ENCODE measurements at places on chromosomes 3 and 15. TPM values are rescaled to one million over a fixed set of nuclear protein-coding genes. Genes with fewer than 3 reads are reported as not detected.

IQCF6 gene
- total RNA-seq: not detected

BTD gene
- total RNA-seq: 18.7 TPM

SNURF gene
- 9.4 TPM for total RNA-seq

CELF6 gene
- total RNA-seq: not detected

CHRD gene
- total RNA-seq: 0.53 TPM

SEMA6D gene
- total RNA-seq: 22.5 TPM

PLA2G4D gene
- not detected for total RNA-seq

DNA sequence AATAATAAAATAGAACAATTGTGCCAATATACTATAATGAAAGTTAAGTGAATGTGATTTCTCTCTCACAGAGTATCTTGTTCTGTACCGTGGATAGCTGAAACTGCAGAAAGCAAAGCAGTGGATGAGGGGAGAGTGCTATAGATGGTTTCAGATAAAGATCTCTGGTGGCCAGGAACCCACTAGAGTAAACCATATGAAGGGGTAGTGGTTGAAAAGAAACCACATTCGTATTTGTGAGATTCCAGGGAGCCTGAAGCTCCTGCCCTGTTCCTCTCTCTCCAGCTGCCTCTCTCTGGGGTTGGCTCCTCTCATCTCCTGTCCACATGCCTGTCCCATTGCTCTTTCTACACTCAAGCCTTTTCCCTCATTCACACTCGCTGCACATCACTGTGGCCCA lies 8.9 kb downstream of the ABHD17C start:
- DNase-seq: no peak

GRCh38 chr15:101172501-101173071 lies 79.3 kb downstream of the CHSY1 start:
- DNase-seq: no peak

GRCh38 chr15:71118881-71119632 lies 3.8 kb downstream of the THSD4 start:
- no peak for DNase-seq

DNA sequence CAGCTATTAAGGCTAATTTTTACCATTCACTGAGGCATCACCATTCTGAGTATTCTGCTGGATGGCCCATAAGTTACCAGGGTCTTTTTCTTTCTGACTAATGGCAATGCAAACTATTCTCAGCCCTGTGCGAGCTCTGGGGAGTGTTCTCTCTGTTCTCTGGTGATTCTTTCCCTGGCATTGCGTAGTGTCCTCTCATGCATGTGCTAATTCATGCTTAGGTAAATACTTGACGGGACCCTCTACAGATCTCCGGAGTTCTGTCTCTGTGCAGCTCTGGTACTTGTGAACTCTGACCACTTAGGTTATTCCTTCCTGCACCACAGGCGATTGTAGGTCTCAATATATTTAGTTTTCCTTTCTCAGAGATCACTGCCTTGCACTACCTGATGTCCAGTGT lies 34.8 kb downstream of the UBE2E1 start:
- DNase-seq: no peak

DNA sequence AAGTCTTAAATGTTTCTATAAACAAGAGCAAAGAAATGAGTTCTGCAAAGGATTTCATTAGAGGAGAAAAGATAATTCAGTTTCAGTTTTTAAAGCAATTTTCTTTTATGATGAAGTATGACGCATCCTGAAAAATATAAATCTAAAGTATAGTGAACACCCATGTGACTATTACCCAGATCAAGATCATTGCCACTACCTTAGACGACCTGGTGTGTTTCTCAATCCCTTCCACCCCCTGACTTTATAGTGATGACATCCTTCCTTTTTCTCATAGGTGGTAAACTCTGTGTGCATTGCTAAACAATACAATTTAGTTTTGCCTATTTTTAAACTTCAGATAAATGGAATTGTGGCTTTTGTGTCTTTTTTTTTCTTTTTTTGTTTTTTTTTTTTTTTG lies 8.4 kb downstream of the STT3B start:
- DNase-seq: no peak

DNA sequence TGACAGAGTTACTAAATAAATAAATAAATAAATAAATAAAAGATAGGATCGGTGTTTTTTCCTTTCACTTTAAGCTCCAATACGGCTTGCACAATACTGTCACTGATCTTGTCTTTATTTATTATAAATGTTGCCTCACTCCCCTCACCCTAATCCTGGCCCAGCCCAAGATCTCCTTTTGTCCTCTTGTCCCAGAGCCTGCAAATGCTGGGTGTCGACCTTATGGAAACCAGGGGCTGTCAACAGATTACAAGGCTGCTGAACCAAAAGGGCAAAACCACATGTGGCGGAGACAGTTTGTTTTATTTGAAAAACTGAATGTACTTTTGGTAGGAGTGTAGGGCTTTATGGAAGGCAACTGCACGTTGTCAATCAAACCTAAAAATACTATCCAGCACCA lies 75.9 kb downstream of the RFTN1 start:
- DNase-seq: no peak

DNA sequence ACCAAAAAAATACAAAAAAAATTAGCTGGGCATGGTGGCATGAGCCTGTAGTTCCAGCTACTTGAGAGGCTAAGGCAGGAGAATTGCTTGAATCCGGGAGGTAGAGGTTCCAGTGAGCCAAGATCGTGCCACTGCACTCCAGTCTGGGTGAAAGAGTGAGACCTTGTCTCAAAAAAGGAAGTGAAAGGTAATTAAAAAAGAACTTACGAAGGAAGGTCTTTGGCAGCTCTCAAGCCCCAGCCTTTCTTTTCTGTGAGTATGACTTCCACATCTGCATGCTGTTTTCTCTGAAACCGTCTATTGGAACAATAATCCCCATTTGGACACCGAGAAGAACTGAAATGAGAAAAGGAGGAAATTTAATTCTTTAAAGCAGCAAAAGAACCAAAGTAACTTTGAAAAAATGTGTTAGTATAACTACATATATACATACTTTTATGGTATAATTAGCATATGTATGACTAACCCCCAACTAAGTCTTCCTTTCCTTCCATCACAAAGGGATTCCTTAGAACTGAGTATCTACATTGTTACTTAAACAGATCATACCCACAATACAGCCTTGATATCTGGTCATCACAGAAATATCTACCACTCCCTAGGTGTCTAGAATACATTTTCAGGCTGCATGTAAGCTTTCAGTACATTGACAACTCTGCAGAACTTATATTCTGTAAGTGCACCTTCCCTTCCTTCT lies 50.1 kb downstream of the SETD2 start:
- DNase-seq: no peak

GRCh38 chr3:197811343-197811742 lies 20.3 kb downstream of the LRCH3 start:
- no peak for DNase-seq

GRCh38 chr3:113213896-113214587 lies 2.7 kb downstream of the BOC start:
- no peak for DNase-seq

DNA sequence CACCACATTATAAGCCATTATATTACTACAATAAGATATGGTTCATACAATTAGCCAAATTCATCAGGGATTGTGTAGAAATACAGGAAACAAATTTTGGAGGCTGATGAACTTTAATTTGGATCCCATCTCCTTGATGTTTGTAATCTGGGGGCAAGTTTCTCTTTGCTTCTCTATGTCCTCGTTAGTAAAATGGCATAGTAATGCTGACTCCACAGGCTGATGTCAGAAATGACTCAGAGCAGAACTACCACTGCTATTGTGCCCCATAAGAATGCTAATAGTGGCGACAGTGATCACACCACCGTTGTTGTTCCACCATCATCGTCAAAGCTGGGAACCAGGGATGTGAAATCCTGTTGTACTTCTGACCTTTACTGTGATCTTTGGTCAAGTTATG lies 722.3 kb upstream of the LMCD1 start:
- no peak for DNase-seq

DNA sequence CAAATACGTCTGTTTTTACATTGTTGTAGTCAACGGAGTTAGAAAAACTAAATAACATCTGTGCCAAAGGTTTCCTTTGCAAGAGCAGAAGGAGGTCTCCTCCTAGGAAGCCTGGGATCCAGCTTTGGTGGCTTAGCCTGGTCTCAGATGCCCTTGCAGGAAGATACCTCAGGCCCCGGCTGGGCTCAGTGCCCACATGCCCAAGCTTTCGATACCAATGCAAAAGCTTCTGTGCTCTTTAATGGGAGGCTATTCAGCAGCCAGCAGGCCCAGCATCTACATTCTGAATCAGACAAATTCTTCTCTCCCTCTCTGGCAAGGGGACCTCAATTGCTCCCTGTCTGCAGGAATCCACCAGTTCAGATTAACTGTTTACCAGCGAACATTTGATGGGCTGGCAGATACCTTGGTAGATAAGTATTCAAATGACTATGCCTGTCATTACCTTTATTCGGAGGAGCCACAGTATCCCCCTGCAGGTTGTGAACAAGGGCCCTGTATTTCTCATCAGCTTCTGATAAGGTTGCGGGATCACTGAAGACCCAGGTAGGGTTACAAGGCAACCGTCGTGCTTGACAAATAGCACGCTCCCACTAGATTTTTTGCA lies 180.1 kb upstream of the KBTBD8 start:
- no peak for DNase-seq

GRCh38 chr3:32146746-32147211 lies 40.4 kb downstream of the GPD1L start:
- DNase-seq: peak; percentile 44

GRCh38 chr3:155737844-155738460 lies 6.9 kb downstream of the PLCH1 start:
- DNase-seq: no peak

- no peak for DNase-seq
Observed at GRCh38 chr15:99090011-99090699, 14.7 kb upstream of the SYNM start.

DNA sequence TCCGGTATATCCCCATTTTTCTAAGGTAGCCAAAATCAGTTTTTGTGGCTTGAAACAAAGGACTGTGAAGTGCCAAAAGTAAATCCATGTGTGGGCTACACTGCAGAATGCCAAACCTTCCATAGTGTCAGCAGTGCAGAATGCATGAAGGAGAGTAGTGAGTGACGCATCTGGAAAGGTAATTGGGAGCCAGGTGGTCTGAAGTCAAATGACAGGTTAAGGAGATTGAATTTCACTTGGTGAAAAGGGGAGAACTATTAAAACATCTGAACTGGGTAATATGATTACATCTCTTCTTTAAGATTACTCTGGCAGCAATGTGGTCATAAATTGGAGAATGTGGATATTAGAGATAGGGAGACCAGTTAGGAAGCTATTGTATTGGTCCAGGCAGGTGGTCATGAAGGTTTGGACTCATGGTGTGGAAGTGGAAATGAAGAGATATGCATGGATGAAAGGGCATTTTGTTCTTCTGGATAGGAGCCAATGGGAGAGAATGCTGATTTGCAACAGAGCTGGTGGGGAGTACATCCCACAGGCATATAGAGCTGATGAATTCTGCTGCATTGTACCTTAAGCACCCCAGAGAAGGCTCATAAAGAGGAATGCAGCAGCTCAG lies 118.2 kb downstream of the ECT2 start:
- no peak for DNase-seq

GRCh38 chr3:138547342-138547975 lies 46.6 kb downstream of the CEP70 start:
- no peak for DNase-seq

DNA sequence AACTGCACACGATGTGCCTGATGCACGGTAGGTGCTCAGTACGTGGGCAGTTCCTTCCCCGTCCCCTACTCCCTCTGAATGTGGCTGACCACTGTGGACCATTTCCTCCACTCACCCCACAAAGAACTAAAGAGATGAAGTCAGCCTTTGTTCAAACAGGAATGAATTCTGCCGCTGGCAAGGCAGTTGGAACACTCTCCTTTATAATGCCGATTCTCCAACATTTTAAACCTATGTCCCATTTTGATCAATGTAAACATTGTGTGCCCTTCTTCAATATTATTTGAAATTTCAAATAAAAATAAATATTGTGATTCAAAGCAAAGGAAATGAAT lies 57.5 kb upstream of the MEF2A start:
- DNase-seq: no peak

- DNase-seq: peak; percentile 56
Observed at GRCh38 chr15:101657968-101658784, 6.0 kb upstream of the TM2D3 start.

Data from endothelial cell of umbilical vein (primary cell).